ENCODE measurements at places on chromosomes 13 and 19.

DNA sequence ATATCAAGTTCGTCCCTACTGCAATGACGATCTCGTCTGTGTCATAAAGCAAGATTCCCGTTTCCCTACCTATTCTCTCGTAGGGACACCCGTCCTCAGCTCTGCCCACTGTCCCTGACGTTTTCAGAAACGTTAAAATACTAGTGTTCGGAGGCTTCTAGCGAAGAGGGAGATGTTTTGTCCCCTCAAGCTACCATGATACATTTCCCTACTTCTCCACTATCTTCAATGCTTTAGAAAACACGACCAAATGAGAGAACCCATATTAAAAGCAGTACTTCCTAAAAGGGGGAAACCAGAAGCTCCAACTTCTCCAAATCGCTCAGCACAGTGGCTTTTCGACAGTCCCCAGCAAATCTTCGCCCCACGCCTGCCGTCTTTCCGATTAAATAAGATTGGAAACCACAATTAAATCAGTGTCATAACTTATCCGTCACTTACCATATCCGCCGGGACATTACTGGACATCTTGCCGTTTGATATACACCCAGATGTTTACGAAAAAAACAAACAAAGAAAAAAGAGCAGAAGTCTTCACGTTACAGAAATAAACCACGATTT lies 1.3 kb downstream of the UBL3 start:
- DNase-seq: no peak

DNA sequence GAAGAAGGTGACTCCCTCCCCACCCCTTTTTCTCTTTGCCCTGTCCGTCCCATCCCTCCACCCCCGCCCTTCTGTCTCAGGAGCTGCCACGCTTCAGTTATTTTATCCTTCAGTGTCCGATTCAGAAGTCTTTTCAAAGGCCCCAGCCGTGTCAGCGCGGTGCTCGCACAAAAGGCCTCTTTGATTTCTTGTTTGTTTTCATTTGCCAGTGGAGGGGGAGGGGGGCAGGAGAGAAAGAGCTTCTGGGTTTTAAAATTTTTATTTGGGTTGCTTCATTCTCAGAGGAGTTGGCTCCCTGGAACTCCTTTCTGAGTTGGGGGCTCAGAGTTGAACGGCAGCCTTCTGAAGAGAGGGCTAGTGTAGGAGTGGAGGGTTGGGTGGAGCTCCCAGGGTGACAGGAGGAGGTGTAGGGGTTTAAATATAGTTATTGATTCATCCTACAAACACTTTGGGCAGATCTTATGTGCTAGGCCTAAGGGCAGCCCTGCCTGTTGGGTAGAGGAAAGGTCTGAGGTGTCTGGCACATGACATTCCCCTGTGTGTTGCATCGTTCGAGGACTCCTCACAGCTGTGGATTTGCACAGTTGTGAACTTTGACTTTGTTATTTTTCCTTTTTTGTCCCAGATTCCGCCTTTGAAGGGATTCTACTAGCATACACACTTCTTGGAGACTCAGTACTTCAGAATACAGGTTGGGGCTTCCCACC lies 36.8 kb downstream of the NFIX start:
- peak; percentile 50 for DNase-seq

GRCh38 chr13:77326905-77327604 lies at the start of gene MYCBP2:
MYCBP2 (minus strand) TSS chr13:77327094; CDS start chr13:77326775, 319 bp downstream.
- DNase-seq: peak; percentile 92

GRCh38 chr13:96020931-96021330 lies 32.3 kb downstream of the UGGT2 start:
- no peak for DNase-seq
